Upper lobe of right lung (tissue), 1 donor: ENCODE measurements at places on chromosomes 11 and 22.
A peak's percentile ranks its signal among the peaks of the same experiment; 100 is the strongest.

GRCh38 chr11:72265951-72266350, 22.0 kb upstream of the PHOX2A start:
- DNase-seq = no peak

- DNase-seq = no peak
These were observed 924 bp downstream of the YPEL1 start for GRCh38 chr22:21734540-21735199.

DNA sequence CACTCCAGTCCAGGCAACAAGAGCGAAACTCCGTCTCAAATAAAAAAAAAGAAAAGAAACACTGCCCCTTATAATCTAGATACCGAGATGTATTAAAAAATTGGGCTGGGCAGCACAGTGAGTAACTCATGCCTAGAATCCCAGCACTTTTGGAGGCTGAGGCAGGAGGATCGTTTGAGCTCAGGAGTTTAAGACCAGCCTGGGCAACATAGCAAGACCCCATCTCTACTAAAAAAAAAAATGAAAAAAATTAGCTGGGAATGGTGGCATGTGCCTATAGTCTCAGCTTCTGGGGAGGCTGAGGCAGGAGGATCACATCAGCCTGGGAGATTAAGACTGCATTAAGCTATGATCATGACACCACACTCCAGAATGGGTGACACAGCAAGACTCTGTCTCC, 24.9 kb downstream of the DDX6 start:
- no peak for DNase-seq

- no peak for DNase-seq
These were observed 732.6 kb upstream of the LUZP2 start for GRCh38 chr11:23764286-23764685.

DNA sequence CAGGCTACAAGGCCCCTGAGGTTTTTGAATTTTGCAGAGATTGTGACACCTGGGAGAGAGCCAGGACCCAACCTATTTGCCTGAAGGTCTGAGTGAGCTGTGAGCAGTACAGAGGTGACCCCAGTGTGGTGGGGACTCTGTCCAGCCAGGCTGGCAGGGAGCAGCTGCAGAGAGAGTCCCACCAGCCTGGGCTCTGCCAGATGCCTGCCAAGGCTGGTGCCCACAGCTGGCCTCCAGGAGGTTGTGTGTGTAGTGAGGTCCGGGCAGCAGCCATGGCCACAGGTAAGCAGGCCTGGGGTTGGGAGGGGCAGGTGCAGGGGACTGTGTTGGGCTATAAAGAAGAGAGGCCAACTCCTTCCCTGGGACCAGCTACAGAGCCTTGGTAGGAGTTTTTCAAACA, 144.8 kb downstream of the CRYBB2 start:
- peak; percentile 46 for DNase-seq

DNA sequence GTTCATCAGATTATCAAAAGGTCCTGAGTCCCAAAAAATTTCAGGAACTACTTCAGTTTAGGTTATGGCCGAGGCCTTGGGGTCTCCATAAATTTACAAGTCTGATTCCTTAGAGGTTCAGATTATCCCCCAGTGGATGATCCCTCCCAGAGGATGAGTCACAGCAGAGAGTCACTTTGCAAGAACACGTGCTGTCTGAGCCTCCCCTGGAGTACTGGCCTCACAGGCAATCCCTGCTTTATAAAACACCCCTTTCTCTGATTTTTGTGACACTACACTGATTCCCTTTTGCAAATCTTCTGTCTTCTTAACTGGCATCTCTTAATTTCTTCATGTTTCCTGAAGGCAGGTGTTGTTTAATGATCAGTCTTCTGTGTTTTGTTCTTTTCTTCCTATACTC, 45.3 kb downstream of the CCDC34 start:
- no peak for DNase-seq

DNA sequence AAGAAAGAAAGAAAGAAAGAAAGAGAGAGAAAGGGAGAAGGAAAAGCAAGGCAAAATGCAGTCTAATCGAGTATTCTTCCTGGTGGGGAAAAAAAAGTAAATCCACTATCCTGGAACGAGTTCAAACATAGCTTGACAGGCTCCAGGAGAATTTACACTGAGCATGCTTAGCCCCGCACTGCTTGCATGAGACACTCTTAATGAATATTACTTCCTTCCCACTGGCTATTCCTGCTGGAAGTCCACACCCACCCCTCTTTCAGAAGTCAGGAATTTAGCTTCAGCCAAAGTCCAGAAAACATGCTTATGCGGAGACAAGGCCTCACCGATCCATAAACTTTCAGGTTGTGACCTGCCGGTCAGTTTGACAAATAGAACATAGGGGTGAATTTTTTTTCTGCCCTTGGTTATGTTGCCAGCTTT, 251.8 kb upstream of the BLID start:
- DNase-seq = no peak

- no peak for DNase-seq
These were observed 363.8 kb upstream of the MTNR1B start for GRCh38 chr11:92605667-92606066.

GRCh38 chr22:27514601-27515523, 286.7 kb downstream of the MN1 start:
- no peak for DNase-seq

DNA sequence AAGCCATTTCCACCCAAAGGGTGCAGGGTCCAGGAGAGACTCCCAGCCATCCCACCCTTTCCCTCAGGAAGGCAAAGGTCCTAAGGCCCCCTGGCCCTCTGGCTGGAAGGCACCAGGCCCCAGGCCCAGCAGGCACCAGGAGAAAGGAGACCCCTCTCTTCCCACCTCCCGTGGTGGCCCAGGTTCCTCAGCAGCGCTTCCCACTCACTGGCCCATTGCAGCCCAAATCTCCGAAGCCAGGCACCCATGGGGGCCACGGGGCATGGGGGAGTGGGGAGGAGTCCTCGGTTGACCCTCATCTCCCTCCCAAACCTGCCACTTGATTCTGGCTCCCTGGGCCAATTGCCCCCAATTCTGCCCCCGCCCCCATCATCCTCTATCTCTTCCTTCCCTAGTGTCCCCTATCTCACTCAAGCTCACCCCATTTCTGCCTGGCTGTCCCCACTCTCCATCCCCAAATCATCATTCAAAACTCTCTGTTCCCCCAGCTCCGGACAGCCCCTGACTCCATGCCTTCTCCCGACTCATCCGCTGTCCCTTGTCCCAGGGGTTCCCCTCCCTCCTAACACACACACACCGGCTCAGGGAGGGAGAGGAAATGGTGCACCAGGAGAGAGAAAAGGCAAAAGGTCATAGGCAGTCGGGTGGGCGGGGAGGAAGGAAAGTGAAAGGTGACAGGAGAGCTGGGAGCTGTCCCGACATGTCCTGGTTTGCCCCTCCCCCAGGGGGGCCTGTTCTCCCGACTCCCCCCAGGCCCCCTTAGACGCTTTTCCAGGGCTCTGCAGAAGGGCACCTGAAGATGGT, 1.2 kb downstream of the LIF start:
- no peak for DNase-seq

GRCh38 chr22:49568751-49569285, 258.9 kb downstream of the BRD1 start:
- DNase-seq = no peak

- no peak for DNase-seq
These were observed 5.6 kb upstream of the USP28 start for GRCh38 chr11:113880971-113881370.

DNA sequence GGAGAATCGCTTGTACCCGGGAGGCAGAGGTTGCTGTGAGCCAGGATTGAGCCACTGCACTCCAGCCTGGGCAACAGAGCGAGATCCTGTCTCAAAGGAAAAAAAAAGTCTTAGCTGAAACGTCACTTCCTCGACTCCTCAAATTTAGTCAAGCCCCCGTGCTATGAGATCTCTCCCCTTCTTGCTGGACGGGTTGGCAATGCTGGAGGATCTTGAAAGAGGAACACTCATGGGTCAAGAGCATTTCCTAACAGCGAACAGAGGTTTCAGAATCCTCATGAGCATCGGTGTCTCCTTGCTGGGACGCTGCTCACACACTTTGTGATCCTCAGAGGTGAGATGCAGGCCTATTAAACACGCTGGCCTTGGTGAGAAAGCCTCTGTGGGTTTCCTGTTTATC, 35.9 kb downstream of the APOL3 start:
- no peak for DNase-seq

- no peak for DNase-seq
These were observed 14.8 kb upstream of the TMEM216 start for GRCh38 chr11:61377461-61378160.

DNA sequence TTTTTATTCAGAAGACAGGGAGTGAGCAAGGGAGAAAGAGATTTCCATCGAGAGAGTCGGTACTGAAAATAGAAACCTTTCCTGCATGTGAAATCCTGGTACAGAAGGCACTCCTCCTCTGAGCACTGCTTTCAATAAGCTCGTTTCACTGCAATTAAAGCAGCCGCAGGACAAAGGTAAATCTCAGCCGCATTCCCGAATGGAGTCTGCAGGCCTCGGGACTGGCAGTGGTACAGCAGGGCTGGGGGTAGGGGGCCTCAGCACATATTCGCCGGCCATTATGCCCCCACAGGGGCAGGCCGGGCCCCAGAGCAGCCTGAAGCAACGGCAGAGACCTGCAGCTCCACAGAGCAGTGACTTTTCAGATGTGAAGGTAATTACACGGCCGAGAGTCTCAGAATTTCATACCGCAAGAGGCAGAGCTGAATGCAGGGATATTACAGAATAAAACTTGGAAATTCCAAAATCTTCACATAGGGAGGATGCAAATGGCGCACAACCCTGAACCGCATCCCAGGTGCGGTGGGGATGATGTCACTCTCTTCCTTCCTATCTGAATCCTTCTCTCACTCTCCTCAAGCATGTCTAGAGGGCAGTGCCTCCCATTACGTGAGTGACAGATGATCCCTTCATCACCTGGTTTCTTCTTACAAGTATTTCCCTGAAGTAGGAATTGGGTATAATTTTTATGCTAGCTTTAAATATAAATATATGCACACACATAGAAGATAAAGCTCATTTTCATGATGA, 622.1 kb downstream of the OPCML start:
- DNase-seq = no peak

DNA sequence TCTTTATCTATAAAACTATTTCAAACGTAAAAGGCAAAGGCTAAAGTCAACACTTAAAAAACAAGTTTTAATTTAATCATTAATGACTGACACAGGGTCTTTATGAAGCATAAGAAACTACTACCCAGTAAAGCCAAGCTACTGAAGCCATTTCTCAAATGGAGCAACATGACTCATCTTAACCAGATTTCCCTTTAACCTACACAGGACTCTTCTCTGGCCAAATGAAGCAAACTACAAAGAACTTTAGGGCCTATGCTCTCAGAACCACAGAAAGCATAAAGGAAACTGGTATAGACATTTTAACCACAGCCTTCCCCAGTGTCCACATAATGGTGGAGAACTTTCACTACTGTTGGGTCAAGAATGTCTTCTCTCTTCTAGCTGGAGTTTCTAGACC, 34.7 kb downstream of the ALG9 start:
- no peak for DNase-seq

GRCh38 chr11:12631651-12632050, 42.6 kb upstream of the TEAD1 start:
- no peak for DNase-seq

DNA sequence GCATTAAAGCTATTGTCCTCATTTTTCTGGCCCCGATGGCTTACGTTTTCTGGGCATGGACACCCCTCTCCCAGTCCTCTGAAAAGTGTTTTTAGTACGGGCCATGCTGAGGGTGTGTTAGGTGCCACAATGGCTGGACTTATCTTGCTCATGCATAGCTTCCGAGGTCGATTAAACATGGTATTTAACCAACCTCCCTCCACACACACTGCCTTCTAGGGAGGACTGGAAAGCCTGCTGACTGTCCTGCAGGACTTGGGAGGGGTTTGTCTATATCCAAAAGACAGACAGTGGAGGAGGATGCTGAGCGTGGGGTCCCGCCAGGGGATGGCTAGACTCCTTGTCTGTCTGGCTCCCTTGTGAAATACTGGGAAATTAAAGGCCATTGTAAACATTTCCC, 95.3 kb downstream of the FBXO7 start:
- DNase-seq = no peak

GRCh38 chr11:91794146-91794545, 430.5 kb upstream of the FAT3 start:
- DNase-seq = no peak

DNA sequence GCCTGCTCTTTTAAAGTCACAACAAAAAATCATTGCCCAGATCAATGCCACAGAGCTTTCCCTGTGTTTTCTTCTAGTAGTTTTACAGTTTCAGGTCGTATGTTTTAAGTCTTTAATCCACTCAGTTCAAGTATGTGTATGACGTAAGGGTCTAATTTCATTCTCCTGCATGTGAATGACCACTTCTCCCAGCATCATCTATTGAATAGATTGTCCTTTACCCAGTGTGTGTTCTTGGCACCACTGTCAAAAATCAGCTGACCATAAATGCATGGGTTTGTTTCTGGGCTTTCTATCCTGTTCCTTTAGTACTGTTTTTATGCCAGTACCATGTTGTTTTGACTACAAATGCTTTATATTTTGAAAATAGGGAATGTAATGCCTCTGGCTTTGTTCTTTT, 28.1 kb downstream of the INTS4 start:
- no peak for DNase-seq

GRCh38 chr22:29380032-29380781, 8.2 kb downstream of the AP1B1 start:
- peak; percentile 37 for DNase-seq

DNA sequence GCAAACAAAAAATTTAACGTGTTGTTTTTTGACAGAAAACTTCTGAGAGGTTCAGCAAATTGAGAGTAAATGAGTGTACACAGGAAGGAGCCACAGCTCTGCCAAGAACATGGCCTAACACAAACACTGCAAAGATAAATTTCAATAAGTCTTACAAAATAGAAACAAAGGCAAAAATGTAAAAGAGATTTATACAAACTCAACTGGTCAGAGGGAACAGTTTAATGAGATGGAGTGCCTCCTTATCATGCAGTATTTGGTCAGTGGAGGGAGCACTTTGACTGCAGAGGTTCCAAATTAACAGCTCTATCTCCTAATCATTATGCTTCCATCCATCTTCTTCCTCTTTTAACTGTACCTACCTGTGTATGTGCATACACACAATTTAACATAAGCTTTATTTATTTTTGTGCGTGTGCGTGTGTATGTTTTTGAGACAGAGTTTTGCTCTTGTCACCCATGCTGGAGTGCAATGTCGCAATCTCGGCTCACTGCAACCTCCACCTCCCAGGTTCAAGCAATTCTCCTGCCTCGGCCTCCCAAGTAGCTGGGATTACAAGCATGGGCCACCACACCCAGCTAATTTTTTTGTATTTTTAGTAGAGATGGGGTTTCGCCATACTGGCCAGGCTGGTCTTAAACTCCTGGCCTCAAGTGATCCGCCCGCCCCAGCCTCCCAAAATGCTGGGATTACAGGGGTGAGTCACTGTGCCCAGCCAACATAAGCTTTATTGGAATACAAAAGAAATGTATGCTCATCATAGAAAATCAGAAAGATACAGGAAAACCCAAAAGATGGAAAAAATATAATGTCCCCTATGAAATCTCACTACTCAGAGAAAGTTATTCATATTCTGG, 111.9 kb downstream of the MRTFA start:
- no peak for DNase-seq

- DNase-seq = no peak
These were observed 24.2 kb upstream of the OR6X1 start for GRCh38 chr11:123778511-123778910.
